ENCODE measurements at places on chromosomes 2 and 18. TPM values are rescaled to one million over a fixed set of nuclear protein-coding genes. Genes with fewer than 3 reads are reported as not detected.

The CHRND gene
- not detected for total RNA-seq

The PPP4R1 gene
- 84.0 TPM for total RNA-seq

The ACOXL gene
- total RNA-seq, result not detected

The GRB14 gene
- total RNA-seq, result 6.2 TPM

The LOXHD1 gene
- 0.37 TPM for total RNA-seq

The MYOM1 gene
- 42.1 TPM for total RNA-seq

The MRO gene
- total RNA-seq, result 1.4 TPM

The SDC1 gene
- 3.0 TPM for total RNA-seq

The LYG2 gene
- total RNA-seq, result not detected

The MC4R gene
- total RNA-seq, result not detected

The ALLC gene
- total RNA-seq, result not detected

The IL1B gene
- total RNA-seq, result 1.1 TPM

The MERTK gene
- 37.5 TPM for total RNA-seq

The SFTPB gene
- not detected for total RNA-seq

The GPC1 gene
- 83.1 TPM for total RNA-seq

The PJVK gene
- total RNA-seq, result 5.0 TPM

GRCh38 chr2:46900381-46900780 is 15.2 kb downstream of the MCFD2 start:
- no peak for DNase-seq

- no peak for DNase-seq
These were observed 88.7 kb upstream of the CXCR4 start for GRCh38 chr2:136206613-136207012.

GRCh38 chr2:226256709-226257376 is 542.8 kb downstream of the IRS1 start:
- DNase-seq, result no peak

- DNase-seq, result no peak
These were observed 25.0 kb upstream of the SLC14A2 start for GRCh38 chr18:45590036-45590886.

DNA sequence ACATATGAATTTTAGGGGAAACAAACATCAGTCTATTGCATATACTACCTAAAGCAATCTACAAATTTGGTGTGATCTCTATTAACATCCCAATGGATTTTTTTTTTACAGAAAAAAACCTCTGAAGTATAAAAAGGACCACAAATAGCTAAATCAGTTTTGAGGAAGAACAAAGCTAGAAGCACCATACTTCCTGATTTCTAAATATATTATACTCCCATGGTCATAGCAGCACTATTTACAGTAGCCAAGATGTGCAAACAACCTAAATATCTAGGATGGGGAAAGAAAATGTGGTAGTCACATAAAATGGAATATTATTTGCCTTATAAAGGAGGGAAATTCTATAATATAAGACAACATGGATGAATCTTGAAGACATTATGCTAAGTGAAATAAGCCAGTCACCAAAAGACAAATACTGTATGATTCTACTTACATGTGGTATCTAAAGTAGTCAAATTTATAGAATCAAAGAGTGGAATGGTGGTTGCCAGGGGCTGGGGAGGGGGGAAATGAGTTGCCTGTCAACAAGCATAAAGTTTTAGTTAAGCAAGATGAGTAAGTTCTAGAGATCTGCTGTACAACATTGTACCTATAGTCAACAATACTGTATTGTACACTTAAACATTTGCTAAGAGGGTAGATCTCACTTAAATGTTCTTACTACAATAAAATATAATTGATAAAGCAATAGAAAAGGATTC is 17.6 kb upstream of the CASP8 start:
- no peak for DNase-seq

DNA sequence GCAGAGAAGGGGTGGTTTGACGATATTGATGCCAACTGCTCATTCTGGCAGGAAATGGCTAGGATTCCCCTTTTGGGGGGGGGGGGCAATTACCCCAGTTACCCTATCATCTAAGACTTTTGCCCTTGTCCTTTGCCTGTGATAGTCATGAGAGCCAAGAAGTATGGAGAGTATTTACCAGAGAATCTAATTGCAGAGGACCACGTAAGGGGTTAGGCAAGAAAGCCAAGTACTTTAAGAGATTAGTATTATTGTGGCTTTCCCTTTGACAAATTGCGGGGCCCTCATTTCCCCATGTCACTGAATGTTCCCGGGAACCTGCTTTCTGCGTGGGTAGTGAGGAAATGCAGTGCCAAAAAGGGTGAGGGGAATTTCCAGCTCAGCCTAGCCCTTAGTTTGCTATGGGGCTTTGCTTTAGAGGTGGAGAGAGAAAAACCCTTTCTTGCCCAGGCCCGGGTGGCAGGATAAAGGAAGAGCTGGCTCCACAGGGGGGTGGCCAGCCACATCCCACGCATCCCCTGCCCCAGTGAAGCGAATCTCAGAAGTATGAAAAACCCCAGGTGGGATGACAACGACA is 1.5 kb downstream of the AQP4 start:
- DNase-seq, result no peak

DNA sequence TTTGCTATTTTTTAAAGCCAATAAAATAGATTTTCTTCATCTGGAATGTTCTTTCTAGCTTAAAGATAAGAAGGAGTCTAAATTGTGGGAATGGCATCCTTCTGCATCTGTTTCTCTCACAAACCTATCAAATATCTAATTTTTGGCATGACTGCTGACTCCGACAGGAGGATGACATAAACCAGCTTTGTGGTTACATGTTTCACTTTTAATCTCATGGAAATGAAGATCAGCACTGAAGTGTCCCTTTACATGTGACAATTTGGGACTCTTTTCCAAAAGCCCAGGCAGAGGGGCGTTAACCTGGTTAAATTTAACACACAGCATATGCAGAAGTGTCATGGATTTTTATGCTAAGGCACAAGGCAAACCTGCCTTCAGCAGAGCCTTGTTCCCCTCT is 694.7 kb downstream of the ARHGAP15 start:
- DNase-seq, result no peak

DNA sequence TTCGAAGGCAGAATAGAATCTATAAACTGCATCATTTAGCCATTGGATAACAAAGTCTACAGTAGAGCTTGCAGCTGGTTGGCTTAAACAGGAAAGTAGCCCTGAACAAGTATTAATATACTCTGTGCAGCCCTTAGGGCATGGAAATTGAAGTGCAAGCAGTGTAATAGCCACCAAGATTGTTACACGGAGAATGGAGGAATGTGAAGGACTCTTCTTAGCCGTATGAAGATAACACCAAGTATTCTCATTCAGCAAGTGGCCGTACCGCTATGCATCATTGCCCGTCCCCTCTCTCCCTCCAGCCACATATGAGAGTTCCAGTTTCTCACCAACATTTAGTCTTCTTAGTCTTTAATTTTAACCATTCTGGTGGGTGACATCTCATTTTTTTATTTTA is 40.5 kb downstream of the ANKRD12 start:
- no peak for DNase-seq

DNA sequence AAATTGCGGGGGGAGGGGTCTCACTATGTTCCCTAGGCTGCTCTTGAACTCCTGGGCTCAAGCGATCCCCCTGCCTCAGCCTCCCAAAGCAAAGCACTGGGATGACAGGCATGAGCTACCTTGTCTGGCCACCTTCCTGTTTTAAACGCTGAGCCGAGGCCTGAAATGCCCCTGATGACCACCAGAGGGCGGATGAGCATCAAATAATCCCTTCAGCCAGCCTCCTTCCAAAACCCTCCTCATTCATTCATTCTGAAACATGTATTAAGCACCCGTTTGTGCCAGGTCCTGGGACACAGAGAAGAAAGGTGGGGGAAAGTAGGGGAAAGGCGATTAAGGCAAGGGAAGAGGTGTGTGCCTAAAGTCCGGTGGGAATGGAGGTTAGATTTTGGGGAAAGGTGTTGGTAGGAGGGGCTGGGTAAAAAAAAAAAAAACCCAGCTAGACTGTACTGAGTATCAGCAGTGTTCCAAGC is 30.7 kb upstream of the PTMA start:
- DNase-seq, result peak; percentile 94

GRCh38 chr2:36530983-36531354 is 67.0 kb downstream of the FEZ2 start:
- DNase-seq, result no peak

DNA sequence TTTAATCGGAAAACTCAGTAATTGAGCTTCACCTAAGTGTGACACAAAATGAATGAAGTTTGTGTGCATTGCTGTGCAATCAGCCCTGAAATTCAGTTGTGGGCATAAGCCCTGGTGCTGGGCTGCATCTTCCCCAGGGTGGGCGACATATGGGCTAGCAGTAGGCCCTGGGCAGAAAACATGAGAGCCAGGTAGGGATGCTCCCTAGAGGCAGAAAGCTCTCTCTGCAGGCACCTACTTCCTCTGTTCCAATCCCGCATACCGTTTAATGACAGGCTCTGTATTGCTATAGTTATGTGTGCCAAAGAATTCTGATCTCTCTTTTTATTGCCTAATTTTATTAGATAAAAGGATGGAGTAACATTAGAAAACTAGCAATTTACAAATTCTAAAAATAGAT is 456.7 kb downstream of the NRXN1 start:
- DNase-seq, result no peak

- no peak for DNase-seq
These were observed 647.9 kb downstream of the PLCL1 start for GRCh38 chr2:198452327-198452726.

DNA sequence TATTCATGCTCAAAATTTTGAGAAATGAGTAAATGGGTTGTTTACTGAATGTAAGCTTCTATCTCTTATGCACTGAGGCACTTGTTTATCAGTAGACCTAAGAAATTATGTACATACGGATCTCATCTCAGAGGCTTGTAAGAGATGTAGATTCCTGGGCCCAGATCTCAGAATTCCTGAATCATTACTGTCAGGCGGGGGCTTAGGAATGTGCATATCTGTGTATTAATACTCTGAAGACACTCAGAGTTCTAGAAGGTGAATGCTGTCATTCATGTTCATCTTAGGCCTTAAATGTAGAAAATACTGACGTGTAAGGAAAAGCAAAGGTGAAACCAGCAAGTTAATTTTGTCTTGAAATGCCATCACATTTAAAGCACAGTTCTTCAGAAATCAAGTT is 169.6 kb downstream of the FMNL2 start:
- no peak for DNase-seq

DNA sequence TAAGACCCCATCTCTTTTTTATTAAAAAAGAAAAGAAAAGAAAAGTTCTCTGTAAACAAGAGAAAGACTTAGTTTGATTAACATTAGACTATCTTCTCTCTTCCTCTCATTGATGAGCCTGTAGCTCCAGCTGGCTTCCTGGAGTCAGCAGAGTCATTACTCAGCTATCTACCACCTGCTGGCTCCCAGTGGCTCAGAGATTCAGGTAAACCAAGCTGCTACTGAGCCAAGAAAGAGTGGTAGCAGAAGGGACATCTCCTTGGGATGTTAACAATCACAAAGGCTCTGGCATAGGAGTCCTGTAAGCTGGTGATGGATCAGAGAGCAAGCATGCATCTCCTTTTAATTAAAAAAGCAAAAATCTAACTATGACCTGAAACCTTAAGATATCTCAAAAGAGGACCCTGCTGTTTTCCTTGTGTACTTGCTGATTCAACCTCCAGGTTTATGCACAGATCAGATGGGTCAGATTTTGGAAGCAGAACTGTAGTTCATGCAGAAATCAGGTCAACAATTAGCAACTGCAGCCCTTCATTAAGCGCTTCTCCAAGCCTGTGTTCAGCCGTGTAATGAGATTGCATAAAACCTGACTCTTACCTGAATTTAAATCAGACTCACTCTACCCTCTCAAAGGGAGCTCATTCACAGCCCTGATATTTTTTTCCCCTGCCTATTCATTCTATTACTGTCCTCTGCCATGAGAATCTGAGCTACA is 225.8 kb downstream of the RNF152 start:
- DNase-seq, result no peak

GRCh38 chr2:69060938-69061501 is 48.0 kb downstream of the ANTXR1 start:
- no peak for DNase-seq

DNA sequence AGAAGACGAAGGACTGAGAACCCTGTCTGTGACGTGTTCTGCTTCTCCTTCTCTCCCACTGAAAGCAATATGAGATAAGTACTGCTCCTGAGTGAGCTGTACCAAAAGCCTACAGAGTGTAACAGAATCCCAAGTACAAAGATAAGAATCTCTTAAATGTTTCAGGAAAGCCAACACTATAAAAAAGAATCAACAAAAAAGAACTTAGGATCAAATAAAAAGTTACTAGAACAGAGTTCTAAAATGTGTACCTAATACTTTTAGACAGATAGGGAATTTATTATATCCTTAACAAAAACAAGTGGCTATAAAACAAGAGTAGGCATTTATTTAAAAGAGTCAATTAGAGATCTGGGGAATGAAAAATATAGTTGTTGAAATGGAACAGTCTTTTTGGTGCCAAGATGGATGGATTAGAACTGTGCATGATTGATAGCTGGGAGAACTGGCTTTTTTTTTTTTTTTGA is 49.0 kb downstream of the NCOA1 start:
- no peak for DNase-seq

DNA sequence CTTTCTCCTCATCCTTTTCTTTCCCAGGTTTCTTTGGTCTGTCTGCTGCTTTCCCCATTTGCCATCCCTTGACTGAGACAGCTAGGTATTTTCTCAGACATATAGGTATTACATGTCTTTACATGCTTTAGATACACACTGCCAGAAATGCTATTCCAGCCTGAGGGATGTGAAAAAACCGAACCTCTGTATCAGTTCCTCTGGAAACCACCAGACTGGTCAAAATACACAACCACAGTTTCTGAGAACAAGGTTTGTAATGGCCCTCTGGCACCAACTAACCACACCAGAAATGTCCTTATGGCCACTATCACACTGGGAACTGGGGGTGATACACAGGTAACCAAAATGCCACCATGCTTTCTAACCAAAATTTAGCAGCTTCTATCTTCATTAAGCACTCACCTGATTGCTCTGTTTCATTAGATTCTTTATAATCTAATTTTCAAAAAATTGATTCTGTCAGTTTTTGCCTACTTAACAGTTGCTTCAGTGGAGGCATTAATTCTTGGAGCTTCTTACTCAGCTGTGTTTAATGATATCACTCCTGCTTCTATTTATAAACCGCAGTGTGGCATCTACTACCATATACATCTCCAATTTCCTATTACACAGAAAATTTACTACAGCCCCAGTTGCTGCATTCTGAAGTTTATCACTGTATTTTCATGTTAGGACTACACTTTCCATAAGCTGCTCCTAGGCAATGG is 243.5 kb downstream of the WDPCP start:
- no peak for DNase-seq

All from posterior vena cava (tissue), 2 donors.